ENCODE measurements at places on chromosomes 6 and 20. TPM values are rescaled to one million over a fixed set of nuclear protein-coding genes. Genes with fewer than 3 reads are reported as not detected.

The HLA-DQB1 gene
- 14.3 TPM for total RNA-seq

The PBOV1 gene
- not detected for total RNA-seq

The DAAM2 gene
- 7.5 TPM for total RNA-seq

The RAET1L gene
- total RNA-seq, result not detected

The MMP24 gene
- total RNA-seq, result 0.98 TPM

The SPATS1 gene
- total RNA-seq, result not detected

The NOTCH4 gene
- 16.5 TPM for total RNA-seq

The TRAPPC3L gene
- total RNA-seq, result not detected

The TCP11 gene
- total RNA-seq, result not detected

The IRF4 gene
- total RNA-seq, result 1.5 TPM

The EEF1A2 gene
- 0.33 TPM for total RNA-seq
